ENCODE measurements at places on chromosomes 5 and 9.
A peak's percentile ranks its signal among the peaks of the same experiment; 100 is the strongest.

GRCh38 chr9:115133649-115134048 lies 15.7 kb upstream of the TNC start:
- peak; percentile 57 for DNase-seq

DNA sequence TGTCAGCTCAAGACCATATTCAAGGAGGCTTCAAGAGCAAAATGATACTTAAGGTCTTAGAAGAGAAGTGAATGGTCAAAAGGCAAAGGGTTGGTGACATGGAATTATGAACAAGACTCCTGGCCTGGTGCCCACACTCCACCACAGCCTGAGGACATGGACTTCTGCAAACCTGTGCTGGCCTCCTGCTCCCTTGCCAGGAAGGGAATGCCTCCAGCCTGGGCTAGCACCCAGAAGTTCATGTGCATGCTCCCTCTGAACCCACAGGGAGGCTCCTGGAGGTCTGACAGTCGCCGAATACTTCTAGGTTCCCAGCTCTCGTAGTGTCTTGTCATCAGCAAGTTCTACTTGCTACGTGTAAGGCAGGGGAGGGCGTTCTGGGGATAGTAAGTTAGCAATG lies 156.7 kb downstream of the FSTL4 start:
- DNase-seq = no peak

DNA sequence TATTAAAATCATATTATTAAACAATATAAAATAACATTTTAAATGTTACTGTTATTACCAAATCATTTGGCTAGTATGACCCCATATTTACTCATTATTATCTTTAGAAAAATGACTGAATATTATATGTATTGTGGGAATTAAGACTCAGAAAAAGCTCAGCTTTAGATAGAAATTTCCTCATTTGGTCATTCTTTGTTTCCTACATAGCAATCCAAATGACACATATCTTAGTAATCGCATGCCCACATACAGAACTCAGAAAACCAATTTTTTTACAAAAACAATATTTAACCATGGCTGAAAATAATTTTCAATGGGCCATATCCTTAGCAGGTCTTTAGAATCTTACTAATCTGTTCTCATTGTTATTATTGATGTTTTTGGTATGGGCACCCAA lies 53.8 kb upstream of the TSLP start:
- DNase-seq = peak; percentile 8

- peak; percentile 61 for DNase-seq
Measured at GRCh38 chr9:22452415-22453010, 5.9 kb downstream of the DMRTA1 start.

DNA sequence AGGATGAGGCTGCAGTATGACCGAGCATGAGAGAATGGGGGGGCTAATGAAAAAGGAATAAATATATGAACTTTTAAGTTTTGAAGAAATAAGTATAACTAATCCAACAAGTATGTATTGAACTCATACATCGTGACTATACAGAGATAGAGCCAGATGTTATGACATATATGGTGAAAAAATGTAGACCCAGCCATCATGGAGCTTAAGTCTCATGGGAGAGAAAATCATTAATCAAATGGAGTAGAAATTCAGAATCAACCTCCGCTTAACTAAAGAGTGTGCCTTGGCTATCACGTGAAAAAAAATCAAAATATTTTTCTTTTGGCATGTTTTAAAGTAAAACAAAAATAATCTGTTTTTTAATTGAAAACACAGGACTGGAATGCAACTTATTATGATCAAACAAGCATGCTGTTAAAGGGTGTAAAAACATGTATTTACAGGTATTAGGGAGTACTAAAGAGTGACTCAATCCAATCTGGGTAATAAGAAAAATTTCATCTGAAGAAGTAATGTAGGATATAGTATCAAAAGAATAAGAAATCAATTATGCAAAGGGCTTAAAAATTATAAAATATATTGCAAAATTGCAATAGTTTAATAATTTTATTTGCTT lies 868.5 kb upstream of the NUDT12 start:
- DNase-seq = peak; percentile 0

DNA sequence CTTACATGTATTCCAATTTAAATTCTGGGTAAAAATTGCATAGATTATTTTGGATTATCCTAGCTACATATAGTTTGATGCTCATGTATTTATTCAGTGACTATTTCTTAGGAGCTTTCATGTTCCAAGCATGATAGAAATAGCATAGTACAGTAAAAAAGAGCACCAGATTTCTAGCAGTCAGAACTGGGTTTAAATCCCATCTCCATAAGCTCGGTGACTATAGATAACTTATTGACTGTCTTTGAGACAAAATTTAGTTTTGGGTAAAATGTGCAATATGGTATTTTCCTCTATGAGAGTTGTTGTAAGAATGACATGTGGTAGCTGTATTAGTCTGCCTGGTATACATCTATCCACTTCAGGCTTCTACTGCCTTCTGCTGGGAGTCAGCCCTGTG lies 889.6 kb downstream of the DTWD2 start:
- DNase-seq = no peak

DNA sequence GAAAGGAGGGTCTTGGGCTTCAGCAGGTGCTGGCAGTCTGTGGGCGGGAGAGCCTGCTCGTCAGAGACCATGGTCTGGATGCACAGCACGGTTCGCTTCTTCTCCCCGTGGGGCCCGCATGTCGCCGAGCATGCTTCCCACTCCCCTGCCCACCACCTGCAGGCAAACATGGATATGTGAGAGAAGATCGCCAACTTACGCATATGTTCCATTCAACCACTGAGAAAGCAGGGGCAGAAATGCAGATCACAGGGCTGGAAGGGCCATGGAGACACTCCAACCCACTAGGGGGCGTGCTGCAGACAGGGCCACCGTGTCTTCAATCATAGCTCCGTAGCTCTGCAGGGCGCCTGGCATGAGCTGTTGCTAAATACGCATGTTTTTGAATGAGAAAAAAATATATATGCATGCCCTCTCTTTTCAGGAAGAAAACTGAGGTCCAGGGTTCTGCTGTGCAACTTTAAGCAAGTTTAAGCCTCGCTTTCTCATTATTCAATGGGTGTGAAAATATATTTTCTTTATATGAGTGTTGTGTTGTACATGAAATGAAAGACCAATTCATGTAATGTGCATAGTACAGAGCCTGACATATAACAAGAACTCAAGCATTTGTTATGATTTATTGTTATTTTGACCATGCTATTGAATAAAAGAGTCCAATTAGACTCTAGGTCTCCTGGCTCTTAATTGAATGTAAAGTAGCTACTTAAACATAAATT lies 148.0 kb downstream of the TARS1 start:
- DNase-seq = no peak

DNA sequence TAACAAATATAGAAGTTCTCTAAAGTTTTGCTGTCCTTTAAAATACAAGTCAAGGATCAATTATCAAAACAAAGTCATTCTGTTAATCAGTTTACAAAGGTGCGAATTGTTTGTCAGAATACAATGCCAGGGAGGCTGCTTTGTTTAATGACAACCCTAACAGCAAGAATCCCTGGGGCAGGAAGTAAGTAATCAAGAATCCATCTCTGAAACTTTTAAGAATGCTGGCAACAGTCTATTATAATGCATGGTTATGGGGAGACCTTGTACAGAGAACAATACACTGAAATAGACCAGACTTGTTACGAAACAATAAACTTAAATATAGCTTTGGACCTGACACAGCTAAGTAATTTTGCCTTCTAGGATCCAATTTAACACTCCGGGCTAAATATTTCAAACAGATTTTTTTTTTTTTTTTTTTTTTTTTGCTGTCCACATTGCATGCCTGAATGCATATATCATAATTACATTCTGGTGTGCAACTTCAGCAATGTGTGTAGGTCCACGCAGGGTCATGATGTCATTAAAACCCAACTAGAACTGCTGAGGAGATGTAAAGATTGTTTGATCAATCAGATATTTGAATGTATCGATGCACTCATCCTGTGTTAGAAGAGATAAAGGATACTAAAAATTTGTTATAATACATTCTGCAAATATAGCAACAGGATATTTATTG lies 421.3 kb downstream of the CETN3 start:
- DNase-seq = peak; percentile 58

DNA sequence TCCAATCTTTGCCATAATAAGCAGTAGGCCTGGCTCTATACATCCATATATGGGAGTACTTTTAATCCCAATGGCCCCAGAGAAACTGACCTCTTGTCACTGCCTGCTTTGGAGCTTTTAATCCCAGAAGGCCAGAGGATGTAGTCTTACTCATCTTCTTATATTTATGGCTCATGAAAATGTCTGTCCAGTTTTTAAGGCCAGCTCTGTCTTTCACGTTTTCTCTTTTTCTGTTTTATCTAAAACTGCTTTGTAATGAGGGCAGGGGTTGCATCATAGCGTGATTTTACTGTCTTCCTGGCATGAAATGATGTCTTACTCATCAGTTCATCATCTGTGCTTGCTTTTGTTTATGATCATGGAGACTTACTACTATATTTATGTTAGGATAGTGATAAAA lies 1094.9 kb downstream of the MAT2B start:
- DNase-seq = peak; percentile 27

- DNase-seq = no peak
Measured at GRCh38 chr9:85117831-85118230, 448.3 kb downstream of the NTRK2 start.

GRCh38 chr5:98994611-98995010 lies 65.8 kb upstream of the CHD1 start:
- no peak for DNase-seq

- no peak for DNase-seq
Measured at GRCh38 chr5:2538169-2538568, 213.3 kb downstream of the IRX2 start.

DNA sequence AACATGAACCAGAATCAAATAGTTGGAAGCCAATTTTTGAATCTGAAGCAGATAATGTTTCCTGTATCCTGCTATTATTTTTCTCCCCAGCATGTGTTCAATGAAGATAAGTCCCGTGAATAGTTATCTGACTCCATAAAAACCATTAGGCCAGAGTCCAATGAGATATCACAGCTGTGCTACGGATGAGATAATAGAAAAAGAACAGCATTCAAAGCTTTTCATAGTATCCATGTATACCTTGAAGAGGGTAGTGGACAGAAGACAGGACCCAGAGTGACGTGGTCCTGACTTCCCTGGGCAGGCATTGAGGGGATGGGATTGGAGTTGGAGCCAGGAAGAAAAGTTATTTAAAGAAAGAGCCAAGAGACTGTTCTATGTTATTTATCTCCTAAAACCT lies 50.7 kb upstream of the C6 start:
- DNase-seq = peak; percentile 91
